ENCODE measurements at places on chromosomes 5 and 9.
A peak's percentile ranks its signal among the peaks of the same experiment; 100 is the strongest.

- DNase-seq, result no peak
Observed at GRCh38 chr5:84364043-84364442, 20.6 kb downstream of the EDIL3 start.

DNA sequence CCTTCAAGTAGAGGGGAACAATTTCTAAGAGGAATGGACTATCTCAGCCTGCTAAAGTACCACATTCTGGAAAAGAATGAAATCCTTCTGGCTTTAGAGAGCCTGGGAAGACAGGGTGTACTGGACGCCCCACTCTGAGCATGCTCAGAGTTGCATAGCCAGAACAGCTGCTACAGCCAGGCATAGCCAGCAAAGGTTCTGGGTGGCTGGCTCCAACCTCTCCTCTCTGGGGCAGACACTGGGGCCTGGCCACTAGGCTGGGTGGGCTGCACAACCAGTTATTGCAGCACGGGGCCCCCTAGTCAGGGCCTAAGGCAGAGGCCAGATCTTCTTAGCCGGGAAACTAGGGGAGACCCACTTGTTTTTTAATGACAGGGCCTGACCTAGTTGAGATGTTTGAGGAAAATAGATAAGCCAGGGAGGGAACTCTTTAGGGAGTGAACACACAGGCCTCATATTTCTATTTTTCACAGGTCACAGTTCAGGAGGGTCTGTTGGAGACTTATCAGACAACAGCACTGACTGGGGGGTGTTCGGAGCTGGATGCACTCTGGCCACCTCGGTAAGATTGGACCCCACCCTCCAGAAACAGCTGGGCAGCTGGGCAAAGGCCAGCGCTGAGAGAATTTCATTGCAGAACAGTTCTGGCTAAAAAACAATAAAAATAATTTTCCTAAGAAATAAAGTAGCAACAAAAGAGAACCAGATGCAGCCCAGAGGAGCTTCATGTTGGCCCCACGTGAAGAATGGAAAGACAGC, 142.9 kb downstream of the LPAR1 start:
- DNase-seq, result no peak

- DNase-seq, result no peak
Observed at GRCh38 chr5:69512740-69513260, 20.2 kb downstream of the OCLN start.

DNA sequence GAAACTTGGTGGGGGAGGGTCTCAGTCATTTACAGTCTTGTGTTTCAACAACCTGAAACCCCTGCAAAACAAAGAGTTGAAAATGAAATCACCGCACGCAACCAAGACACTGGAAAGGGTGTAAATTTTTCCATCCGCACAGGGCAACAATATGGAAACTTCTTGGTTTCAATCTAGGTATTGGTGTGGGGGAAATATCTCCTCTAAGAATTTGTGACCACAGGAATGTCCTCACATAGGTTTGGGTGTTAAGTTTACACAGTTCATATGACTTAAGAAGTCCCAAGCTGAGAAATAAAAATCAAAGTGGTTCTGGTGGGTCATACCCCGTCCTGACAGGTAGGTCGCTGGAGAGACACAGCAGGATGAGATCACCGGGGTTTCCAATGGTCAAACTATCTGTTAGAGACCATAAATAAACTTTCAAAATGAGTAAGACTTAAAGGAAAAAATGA, 51.9 kb upstream of the PIP5K1B start:
- DNase-seq, result peak; percentile 23

GRCh38 chr5:30605693-30606268, 587.7 kb upstream of the CDH6 start:
- no peak for DNase-seq

DNA sequence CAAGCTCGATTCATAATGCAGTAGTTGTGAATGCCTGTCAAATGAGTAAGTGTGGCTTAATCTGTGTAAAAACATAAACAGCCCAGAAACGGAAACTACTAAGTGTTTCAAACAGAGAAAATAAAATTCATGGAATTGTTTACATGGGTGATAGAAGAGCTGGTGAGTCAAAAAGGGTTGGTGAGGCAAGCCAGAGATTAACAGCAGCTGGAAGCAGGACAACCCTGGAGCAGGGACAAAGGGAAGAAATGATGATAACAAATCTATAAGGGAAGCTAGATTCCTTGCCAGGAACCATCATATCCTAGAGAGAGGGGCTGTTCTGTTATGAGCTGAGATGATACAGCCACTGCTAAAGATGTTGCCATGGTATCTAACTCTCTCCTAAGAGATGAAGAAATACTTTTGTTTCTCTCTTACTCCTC, 18.0 kb upstream of the PRR16 start:
- DNase-seq, result no peak

GRCh38 chr9:703392-703791, 138.1 kb upstream of the DMRT1 start:
- DNase-seq, result no peak

- DNase-seq, result no peak
Observed at GRCh38 chr5:107670087-107670931, 428 bp downstream of the EFNA5 start.

DNA sequence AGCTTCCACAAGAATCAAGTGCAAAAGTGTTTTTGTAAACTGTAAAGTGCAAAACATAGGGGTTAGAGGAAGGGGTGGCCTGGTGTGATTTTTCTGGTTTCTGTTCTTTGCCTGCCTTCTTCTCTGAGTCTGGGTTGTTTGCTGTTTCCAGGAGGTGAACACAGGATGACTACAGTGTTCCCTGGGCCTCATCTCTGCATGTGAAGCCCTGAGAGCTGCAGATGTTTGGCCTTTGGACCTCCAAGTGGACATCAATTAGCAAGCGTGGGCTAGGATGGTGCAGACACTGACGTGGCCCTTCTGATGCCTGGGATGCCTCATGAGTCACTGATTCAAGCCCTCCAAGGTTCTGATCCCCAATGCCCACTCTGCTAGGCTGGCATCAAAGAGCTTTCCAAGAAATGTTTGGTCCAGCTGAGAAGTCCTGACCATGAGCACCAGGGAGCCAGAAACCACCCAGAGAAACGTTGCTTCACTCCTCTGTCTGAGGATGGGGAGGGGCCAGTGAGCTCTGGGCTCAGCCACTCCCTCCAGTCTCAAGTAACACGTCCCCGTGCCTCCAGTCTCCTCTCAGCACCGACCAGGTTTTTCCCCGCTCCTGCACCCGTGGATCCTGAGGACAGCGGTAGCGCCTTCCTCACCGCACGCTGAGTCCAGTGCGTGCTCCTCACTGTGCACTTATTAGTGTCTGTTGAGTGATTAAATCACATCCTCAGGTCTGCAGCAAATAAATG, 7.6 kb downstream of the IL9 start:
- no peak for DNase-seq

DNA sequence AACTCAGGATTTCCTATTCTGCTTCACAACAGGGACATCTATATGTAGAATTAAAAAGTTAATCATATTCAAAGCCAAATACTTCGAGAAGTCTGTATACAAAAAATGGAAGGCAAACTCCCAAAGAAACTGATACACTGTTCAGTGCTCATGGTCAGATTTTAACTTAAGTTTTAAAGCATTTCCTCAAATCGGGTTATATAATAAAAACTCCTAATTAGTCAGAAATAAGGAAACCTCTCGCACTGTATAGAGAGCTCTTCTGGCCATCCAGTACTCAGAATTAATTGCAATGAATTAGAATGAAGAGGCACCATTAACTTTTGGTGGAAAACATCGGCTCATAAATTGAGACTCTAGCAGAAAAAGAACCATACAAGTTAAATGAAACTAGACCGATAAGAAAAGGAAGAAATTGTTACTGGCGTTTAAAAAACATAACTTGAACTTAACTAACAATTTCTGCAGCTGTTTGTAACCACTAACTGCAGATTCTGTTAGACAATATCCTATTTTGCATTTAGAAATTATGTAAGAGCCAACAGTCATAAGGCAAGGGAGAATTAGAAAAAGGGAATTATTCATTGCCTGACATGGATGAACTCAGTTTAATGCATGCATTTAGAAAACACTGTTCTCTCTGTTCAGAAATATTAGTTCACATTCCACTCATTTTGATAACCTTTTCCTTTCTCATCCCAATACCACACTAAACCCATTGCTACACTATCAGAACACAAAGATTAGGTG, 96.6 kb downstream of the FNBP1 start:
- no peak for DNase-seq

GRCh38 chr9:106864373-106865143, 1.6 kb downstream of the ZNF462 start:
- no peak for DNase-seq

- DNase-seq, result no peak
Observed at GRCh38 chr9:125483697-125484096, 222.1 kb downstream of the GAPVD1 start.

DNA sequence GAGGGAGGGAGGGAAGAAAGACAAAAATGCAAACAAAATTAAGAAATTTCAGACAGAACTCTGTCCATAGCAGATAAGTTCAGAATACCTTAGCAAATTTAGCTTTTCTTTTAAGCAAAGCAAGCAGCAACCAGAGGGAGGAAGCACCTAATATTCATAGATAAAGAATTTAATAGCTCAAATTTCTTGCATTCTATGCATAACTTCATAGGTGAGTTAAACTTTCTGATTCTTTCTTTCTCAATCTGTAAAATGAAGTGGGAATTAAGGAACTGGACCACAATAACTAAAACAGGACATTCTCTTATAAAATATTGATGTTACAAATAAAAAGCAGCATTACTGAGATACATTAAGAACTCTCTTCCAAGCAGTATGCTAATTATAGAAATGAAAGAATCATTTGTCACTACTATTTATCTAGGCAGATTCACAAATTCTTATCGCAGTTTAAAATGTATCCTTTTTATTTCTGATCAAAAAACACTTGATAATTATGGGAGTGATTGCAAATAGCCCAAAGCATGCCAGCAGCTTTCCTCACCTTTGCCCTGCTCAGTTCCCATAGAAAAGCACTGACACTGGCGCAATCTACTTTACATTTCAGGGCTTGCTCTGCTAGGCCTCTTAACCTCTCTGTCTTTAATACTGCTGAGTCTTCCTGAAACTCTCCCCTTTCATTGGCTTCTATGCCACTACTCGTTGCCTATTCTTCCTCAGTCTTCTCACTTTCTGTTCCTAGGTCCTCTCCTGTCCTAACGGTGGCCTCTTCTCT, 341.8 kb downstream of the PIK3R1 start:
- DNase-seq, result no peak

GRCh38 chr9:37037503-37038301, 3.6 kb upstream of the PAX5 start:
- DNase-seq, result no peak

DNA sequence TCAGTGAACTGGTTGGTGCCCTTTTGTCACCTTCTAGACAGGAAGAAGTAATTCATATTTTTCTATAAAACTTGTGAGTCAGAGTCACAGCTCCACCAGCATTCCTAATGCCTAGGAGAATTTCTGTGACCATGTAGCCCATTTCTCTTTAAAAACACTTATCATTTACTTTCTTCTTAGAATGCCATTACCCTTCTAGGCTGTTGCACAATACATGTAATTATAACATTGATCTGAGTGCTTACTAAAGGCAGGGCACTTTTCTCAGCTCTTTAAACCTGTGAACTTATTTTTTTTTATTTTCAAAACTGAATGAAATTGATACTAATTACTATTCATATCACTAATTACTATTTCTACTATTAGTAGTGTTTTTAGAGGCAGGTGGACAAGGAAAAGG, 373.7 kb downstream of the TLE4 start:
- no peak for DNase-seq

DNA sequence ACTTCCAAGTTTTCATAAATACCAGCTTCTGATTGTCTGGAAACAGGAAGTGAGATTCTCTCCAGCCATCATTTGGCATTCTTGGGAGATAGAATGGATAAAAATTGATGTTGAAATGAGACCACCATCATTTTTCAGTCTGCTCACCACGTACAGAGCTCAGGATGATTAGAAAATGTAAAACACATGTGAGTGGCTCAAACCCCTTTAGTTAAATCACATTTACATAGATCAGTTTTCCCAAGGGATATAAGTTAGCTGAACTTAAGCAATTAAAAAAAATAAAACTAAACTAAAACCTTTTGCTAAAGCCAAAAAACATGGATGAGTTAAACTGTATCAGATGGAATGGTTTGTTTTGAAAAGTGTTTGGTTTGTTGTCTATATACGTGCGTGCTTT, 37.1 kb upstream of the GDNF start:
- DNase-seq, result no peak
